ENCODE measurements at places on chromosomes 2 and 18. TPM values are rescaled to one million over a fixed set of nuclear protein-coding genes. Genes with fewer than 3 reads are reported as not detected.

The KATNAL2 gene
- total RNA-seq, result 0.58 TPM

GRCh38 chr2:70517804-70518203 lies 35.8 kb downstream of the TGFA start:
- no peaks in the 10 kb centered on the region for H3K36me3 ChIP-seq
- H3K4me1 ChIP-seq, result peaks cover 5% of the 10 kb centered on the region
- no peaks in the 10 kb centered on the region for H3K27me3 ChIP-seq
- no peak for DNase-seq

- H3K36me3 ChIP-seq, result no peaks in the 10 kb centered on the region
- H3K4me3 ChIP-seq, result no peak overlapping the region
Measured at GRCh38 chr18:49745045-49746014, 68.0 kb downstream of the ACAA2 start.

The ACMSD gene
- not detected for total RNA-seq

The ATP6V1C2 gene
- not detected for total RNA-seq

Measured in activated CD8-positive, alpha-beta T cell treated with anti-CD3 and anti-CD28 coated beads for 36 hours (primary cell).